EL (cell line): ENCODE measurements at places on chromosomes 2 and 18.
A peak's percentile ranks its signal among the peaks of the same experiment; 100 is the strongest.

DNA sequence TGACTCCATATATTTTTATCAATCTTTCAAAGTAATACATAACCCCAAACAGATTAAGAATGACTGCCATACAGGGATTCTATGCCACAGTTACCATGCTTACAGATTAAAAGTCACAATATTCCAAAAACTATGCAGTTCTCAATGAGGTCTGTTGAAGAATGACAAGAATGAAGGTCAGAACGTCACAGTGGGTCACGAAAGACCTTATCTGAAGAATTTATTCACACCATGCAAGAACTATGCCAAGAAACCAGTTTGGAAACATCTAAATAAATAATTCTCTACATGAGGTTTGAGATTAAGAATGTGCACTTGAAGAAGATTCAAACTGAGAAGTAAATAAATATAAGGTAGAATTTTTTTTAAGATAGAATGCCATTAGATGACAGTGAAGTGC lies 253.3 kb downstream of the EXOC6B start:
- peak; percentile 82 for DNase-seq

- DNase-seq, result no peak
Observed at GRCh38 chr2:120797421-120798221, 62.0 kb downstream of the GLI2 start.

DNA sequence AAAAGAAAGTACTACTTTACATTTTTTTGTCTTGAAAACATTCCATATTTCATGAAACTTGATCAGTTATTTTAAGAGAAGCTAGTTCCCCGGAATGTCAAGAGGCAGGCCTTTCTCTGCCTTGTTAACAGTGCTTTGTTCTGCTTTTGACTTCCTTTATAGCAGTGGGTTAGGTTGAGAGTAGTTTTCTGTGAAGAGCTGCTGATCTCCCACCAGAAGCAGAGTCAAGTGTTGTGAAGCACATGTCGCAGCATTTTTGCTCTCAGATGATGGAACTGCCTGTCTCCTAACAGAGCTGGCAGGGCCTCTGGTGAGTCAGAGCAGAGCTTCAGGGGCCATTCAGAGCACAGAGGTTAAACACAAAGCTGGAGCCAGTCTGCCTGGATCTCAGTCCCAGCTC lies 871.8 kb downstream of the SLC4A3 start:
- DNase-seq, result peak; percentile 86

DNA sequence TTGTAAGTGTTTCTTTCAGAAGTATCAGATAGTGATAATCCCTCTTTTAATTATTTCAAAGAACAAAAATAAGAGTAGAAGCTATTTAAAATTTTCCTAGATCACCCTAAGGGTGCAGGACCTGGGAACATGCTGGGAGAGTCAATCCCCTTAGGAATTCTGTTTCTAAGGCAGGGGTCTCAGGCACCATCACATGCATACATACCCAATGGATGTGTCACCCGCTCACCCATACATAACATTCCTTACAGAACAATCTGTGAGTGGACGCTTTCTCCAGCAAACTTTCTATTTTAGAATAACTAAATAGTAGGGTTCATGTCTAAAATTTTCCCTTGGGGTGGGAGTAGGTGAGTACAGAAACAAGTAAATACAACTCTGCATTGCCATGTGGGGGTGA lies 8.4 kb downstream of the DSEL start:
- DNase-seq, result peak; percentile 59
